ENCODE measurements at places on chromosomes 1 and 21.
A peak's percentile ranks its signal among the peaks of the same experiment; 100 is the strongest.

- no peak for DNase-seq
Measured at GRCh38 chr21:46482225-46482845, 23.6 kb downstream of the DIP2A start.

DNA sequence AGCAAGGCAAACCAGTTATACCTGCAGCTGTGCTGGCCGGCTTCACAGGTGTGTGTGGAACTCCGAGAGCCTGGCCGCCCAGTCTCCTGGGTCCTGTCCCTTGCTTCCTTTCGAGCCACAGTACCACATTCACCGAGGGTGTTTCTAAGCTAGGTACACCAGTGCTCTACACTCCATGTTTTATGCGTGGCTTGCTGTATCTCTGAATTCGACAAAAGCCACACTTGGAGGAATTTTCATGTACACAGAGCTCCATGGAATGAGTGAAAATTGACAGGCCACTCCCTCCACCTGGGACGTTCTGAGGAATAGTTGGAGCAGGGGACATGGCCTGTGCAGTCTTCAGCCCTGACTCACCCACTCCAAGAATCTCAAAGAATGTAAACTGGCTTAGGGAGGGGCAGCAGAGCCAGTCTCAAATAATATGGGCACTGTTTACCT lies 14.0 kb downstream of the ETS2 start:
- DNase-seq: no peak

GRCh38 chr1:8704866-8705506 lies 112.5 kb downstream of the RERE start:
- no peak for DNase-seq

- no peak for DNase-seq
Measured at GRCh38 chr1:232499188-232499587, 130.7 kb downstream of the SIPA1L2 start.

GRCh38 chr1:234955107-234955731 lies 173.4 kb downstream of the TOMM20 start:
- DNase-seq: no peak

DNA sequence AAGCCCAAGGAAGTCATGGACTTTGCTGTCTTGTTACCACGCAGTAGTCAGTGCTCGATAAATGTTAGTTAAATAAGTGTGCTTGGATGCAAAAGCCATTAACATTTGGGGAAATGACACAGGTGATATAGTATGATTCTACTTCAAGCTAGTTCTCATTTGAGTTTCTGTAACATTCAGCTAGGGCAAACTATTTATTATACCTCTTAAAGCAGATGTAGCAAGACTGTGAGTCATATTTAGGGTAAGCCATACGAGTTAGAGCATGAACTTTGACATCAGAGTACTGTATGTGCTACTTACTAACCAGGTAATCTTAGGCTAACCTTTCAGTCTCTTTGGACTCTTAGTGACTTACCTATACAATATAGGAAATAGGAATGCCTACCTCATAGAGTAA lies 21.0 kb downstream of the CLCA4 start:
- no peak for DNase-seq

DNA sequence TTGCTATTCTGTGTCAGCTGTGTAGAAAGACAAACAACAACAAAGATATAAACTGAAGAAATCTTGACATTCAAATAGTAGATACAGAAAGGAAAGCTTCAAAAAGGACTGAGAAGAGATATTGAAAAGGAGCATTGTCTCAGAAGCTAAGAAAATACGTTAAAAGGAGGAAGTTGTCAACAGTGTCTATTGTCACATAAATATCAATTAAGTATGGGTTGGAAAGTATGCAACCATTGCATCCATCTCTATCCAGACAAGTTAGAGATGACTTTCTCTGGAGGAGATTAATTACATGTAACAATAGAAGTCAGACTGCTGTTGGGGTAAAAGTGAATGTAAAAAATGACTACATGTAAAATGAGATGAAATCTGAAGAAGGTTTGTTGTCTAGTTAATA lies 29.7 kb upstream of the BRINP3 start:
- DNase-seq: no peak

- DNase-seq: peak; percentile 33
Measured at GRCh38 chr21:31198575-31198974, 145.5 kb downstream of the TIAM1 start.

- DNase-seq: no peak
Measured at GRCh38 chr1:229192853-229193252, 78.1 kb upstream of the RAB4A start.

Measured in NCI-H2171 (cell line).